Stimulated activated CD4-positive, alpha-beta T cell treated with anti-CD3 and anti-CD28 coated beads, Interleukin-4, amount 100 ng/mL, for 48 hours (primary cell): ENCODE measurements at places on chromosomes 2 and 18.

DNA sequence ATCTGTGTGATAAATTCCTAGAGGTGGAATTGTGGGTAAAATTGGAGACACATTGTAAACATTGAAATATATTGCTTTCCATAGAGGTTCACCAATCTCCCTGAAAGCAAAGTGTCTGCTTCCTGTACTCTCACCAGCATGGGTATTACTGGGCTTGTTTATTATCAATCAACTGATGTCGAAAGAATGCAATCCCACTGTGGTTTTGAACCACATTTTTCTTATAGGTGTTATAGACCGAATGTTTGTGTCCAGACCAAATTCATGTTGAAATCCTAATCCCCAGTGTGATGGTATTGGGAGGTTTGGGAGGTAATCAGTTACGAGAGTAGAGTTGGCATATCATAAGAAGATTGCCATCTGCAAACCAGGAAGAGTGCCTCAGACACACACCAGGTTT lies 1212.4 kb downstream of the LRP1B start:
- no peak for DNase-seq

- no peak for DNase-seq
Observed at GRCh38 chr18:5393779-5394178, 98.3 kb upstream of the ZBTB14 start.

DNA sequence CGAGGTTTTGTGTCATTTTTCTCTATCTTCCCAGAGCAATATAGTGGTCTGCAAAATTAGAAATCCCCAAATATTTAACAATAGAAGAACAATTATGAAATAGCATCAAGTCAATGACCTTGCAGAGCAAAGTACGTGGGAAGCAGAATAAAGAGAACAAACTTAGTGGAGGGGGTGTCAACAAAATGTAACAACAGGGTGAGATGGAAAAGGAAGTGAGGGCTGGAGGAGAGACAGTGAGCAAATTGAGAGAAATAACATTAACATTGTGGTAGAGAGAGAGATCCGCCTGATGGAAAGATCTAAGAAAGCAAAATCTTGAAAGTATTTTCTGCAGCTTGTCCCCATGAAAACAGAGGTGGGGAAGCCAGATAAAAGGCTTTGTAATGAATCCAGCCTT lies 23.4 kb downstream of the ARHGAP15 start:
- DNase-seq, result no peak

GRCh38 chr2:6879011-6879410 lies 1.4 kb downstream of the RSAD2 start:
- no peak for DNase-seq

DNA sequence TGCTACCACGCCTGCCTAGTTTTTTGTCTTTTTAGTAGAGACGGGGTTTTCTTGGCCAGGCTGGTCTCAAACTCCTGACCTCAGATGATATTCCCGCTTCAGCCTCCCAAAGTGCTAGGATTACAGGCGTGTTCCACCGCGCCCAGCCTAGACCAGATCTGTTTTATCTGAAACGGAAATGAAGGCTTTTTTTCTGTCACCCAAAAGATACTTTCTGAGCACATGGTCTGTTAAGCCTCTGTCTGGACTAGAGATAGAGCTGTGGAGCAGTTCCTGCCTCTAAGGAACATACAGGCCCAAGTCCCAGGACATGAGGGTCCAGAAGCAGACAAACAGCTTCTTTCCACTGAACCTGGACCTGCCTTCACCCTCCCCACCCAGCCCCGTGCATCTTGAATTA lies 43.6 kb upstream of the PTMA start:
- DNase-seq, result no peak

DNA sequence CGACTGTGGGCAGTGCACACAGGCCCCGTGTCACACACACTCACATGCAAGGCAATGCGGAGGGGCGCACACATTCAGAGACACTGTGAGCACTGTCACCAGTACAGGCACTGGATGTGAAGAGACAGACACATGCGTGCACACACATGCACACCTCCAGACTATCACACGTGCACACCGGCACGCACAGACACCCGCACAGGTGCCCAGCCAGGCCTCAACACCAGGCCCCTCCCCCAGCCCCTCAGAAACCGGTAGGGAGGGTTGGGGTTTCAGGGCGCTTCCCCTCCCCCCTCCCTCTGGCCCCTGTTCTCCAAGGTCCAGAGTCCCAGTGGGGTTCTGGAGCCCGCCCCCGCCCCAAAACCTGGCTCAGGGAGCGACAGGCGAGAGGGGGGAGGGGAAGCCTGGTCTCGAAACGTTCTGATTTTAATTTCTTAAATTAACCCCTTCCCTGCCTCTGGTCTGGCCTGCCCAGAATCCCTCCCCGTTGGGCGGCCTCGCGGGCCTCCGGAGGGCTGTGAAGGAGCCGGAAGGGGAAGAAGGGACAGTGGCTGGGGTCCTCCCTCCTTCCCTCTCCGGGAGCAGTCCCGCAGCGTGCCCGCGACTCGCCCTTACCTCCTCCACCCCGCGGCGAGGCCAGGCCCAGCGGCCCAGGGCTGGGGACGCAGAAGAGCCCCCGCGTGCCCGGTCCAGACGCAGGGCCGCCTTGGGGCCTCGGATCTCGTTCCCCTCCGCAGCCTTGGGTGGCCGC lies 558 bp downstream of the FBXO41 start:
- DNase-seq, result no peak

DNA sequence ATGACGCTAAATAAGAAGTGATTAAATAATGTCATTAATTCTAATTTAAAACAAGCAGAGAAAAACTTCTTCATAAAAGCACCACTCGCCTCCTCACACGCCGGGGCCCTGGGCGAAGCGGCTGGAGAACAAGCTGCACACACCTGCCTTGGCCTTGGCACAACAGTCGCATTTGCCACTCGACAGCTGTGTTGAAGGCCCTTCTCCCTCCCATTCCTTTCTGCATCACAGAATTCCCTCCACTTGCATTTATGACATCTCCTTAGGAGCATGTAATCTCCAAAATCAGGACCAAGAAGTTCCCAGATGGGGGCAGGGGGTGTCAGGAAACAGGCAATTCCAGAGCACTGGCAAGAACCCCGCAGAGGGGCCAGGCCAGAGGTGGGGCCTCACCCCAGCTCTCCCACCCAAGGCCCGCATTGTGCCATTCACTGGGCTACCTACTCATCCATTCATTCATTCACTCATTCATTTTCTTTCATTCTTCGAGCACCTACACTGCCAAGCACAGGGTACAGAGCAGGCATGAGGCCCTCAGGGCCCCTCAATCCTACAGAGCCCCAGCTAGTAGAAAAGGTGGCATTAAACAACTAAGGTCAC lies 6.4 kb downstream of the HDAC4 start:
- no peak for DNase-seq

- DNase-seq, result no peak
Observed at GRCh38 chr2:171803757-171804156, 90.3 kb downstream of the SLC25A12 start.

DNA sequence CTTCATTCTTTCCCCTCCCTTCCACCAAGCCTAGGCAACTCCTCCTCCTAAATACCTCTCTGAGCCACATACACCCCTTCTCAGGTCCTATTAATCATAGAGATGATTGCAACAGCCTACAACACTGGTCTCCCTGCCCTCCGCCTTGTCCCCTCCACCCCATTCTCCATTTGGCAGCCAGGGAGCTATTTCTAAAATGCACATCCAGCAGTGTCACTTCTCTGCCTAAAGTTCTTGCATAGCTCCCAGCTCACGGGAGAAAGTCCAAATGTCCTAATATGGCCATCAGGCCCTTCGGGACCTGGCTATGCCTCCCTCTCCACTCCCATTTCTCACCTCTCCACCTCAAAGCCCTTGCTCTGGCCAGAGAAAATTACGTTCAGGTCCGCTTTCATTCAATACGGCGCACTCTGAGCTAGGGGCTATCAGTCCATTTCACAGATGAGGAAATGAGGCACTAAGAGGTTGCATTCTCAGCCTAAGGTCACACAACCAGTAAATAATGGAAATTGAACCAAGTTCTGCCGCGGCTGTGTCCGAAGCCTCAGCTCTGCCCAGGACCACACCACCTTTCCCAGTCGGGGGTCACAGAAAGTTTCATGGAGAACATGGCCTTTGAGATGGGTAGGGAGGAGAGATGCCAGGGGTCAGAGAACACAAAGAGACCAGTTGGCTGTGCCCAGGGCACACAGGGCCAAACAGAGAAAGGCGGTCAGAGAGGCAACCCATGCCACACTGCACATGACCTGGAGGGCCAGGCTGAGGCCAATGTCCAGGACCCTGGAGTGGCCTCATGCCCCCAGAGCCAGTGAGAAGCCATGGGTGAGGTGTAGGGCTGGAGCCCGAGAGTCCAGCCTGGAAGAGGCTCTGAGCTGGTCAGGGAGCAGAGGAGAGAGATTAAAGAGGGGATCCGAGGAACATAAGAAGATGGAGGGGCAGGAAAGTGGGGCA lies 72.8 kb downstream of the TNS1 start:
- DNase-seq, result no peak

DNA sequence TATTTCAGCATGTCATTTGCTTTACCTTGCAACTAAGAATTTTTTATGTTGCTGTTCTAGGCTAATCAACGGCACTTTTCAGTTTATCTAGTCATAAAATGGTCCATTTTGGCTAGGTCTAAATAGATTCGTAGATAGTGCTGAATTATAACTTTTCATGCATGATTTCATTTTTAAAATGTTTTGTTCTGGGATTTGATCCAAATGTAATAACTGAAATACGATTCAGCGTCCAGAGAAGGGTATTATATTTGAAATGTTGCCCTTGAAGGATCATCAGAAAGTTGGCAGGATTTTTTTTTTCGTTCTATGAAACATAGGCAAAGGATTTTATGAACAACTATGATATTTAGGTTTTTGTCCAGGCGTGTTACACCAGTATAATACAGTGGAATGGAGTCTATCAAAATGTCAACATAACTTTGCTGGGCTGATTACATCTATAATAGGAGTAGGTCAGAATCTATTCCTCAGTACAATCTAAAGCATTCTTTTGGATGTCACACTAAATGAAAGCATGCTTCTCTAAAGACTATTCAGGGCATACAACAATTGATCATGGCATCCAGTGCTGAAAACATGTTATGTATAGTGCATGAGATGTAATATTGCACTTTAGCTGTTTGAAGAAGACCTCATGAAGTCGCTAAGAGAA lies 24.8 kb downstream of the TTC27 start:
- DNase-seq, result no peak

DNA sequence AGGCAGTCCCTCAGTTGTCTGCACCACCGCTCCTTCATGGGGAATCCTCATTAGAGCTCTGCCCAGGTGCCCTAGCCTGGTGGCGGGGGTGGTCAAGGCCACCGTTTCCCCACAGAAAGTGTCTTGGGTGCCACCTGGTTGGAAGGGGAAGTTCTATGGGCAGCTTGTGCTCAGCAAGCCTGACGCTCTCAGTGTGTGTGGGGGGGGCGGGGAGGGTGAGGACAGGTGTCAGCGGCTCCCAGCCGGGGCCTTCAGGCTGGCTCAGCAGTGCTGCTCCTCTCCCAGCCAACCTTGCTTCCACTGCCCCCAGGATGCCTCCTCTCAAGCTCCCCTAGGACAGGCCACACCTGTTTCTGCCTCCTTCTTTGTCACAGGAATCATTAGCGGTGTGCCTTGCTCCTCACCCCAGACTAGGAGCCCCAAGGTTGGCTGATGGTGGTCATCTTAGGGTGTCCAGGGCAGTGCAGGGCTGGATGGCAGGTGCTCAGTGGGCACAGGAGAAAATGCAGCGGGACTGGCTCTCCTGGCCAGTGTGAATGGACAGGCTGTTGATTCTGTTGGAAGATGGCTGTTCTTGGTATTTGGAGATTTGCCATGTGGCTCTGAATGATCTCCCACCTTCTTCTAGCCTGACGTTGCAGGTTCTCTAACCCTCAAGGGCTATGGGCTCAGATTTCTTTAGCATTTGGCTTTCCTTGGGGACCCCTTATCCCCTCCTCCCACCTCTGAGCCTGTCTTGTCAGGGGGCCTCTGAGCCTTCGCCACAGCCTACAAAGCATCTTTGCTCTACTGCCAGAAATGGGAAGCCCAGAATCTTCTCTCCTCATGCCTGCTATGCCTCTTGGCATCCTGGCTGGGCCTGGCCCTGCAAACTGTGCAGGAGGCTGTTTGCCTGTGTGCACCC lies 185.8 kb upstream of the HS6ST1 start:
- DNase-seq, result no peak

DNA sequence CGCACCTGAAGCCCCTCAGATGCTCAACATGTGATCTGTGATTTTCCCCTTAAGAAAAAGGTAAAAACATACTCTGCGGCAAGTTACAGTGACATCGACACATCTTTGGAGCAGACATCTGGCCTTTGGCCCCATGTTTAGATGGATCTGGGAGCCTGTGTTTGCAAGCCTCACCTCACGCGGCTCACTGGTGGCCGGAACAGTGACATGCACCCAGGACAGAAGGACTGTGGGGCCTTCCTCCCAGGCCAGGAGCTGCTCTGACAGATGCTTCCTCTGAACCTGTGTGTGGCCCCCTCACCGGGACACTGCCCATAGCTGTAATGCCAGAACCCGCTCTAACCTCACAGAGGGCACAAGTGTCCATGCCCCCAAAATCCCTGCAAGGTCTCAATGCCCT lies 13.1 kb downstream of the PASK start:
- no peak for DNase-seq

DNA sequence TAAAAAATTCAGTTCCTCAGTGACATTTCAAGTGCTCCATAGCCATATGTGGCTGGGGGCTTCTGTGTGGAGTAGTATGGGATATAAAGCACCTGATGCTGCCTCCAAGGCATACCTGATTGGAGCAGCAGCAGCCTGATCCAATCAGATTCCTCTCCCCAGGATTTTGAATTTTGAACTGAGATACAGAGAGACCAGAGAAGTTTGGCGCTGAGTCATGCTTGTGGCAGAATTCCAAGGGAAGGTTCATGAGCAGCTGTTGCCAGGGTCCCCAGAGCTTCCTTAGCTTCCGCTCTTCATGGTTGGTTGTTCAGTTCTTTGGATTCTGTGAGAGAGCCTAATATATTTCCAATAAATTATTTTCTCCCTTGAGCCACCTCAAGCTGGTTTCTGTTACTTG lies 29.0 kb upstream of the CFAP36 start:
- no peak for DNase-seq

GRCh38 chr18:30971338-30971956 lies 71.1 kb downstream of the DSC3 start:
- no peak for DNase-seq

GRCh38 chr2:3291113-3291512 lies 86.5 kb downstream of the EIPR1 start:
- DNase-seq, result no peak

DNA sequence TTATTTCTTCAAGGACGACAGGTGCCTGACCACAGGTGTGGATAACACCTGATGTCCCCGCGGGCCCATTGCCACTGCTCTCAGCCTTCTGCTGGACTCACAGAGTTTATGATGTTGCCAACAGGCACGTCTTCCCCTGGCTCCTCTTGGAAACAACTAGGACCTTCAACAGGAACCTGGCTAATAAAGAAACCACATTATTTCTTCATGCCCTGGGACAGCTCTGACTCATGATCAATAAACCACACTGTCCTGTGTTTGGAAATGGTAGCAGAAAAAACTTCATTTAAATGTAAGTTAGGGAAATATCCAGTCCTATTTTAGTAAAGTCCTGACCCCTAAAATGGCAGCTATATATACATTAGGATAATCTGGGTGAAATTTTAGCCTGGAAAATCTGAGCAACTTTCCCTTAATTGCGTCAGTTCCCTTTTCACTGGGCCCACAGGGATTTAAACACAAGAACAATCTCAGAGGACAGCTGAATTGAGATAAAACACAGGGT lies 158.9 kb downstream of the VAPA start:
- DNase-seq, result no peak
